ENCODE measurements at places on chromosomes 3 and 15.

DNA sequence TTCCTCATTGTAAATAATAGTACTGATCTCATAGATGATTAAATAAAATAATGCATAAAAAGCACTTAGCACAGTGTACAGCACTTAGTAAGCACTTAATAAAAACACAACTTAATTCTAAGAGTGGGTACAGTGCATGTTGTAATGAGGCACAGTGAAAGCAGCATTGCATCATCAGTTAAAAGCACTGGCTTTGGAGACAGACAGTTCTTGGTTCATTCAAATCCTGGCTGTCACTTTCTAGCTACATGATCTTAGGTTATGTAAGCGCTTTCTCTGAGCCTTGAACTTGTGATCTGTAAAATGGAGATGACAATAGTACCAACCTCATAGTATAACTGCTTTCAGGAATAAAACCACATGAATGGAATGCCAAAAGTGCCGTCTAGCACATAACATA is 151.5 kb downstream of the DPH6 start:
- DNase-seq, result no peak

- DNase-seq, result no peak
These were observed 23.5 kb upstream of the TRPM1 start for GRCh38 chr15:31125061-31125460.

- DNase-seq, result no peak
These were observed 89.0 kb downstream of the TMEM212 start for GRCh38 chr3:171932153-171932611.

- no peak for DNase-seq
These were observed 300.6 kb downstream of the MECOM start for GRCh38 chr3:169362868-169363267.

DNA sequence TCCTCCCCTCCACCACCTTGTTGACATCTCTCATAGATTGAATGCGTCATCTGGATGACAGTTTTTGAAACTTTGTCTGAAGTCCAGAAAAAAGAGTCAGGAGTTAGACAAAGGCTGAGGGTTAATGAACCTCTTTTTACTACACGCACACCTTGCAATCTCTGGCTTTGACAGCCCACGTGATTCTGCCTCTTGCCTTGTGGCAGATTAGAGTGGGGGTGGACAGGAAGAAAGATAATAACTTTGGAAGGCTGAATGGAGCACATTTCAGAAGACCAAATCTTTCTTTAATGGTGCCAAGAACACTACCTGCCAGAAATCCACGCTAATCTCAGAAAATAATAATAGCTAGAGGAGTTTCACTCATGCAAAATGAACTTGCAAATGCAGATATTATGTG is 327.9 kb upstream of the TRIM42 start:
- no peak for DNase-seq

GRCh38 chr3:111851511-111851954 is 7.5 kb upstream of the PHLDB2 start:
- DNase-seq, result peak; percentile 59

- no peak for DNase-seq
These were observed 349.3 kb downstream of the TIGIT start for GRCh38 chr3:114642951-114643741.

- DNase-seq, result no peak
These were observed 14.9 kb upstream of the MAGI1 start for GRCh38 chr3:66053550-66054094.

- no peak for DNase-seq
These were observed 4.1 kb upstream of the HEXA start for GRCh38 chr15:72379856-72380430.

DNA sequence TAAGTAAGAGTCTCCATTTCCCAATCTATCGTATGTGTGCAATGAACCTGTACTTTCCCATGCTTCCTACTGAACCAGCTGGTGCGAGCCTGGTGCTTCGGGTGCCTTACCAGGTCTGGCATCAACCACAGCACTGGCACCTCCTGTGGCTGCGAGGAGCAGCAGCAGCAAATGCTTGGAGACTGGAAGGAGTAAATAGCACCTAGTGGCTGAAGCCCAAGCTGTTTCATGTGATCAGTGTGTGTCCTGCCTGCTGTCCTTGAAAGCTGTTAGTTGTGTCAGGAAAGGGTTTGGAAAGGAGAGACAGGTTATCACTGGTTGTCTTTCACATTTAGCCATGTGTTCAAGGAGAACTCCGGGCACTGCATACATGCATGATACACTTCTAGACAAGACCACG is 31.8 kb downstream of the PCOLCE2 start:
- no peak for DNase-seq

DNA sequence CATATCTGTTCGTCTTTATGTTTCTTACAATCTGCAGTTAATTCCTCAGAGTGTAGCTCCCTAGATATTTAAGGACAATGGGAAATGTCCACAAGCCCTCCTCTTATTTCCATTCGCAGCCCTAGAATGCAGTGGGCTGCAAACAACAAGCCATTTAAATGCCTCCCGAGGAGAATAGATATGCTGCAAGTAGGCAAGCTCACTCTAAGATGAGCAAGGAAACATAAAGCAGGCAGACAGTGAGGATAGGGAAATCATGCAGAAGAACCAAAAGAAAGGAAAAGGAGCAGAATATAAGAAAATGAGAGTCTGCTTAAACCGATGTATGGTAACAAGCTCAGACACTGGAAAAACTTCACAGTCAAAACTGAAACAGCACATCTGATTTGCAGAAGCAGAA is 561.9 kb downstream of the GBE1 start:
- no peak for DNase-seq

- no peak for DNase-seq
These were observed 69.7 kb downstream of the CD47 start for GRCh38 chr3:108021131-108021530.

DNA sequence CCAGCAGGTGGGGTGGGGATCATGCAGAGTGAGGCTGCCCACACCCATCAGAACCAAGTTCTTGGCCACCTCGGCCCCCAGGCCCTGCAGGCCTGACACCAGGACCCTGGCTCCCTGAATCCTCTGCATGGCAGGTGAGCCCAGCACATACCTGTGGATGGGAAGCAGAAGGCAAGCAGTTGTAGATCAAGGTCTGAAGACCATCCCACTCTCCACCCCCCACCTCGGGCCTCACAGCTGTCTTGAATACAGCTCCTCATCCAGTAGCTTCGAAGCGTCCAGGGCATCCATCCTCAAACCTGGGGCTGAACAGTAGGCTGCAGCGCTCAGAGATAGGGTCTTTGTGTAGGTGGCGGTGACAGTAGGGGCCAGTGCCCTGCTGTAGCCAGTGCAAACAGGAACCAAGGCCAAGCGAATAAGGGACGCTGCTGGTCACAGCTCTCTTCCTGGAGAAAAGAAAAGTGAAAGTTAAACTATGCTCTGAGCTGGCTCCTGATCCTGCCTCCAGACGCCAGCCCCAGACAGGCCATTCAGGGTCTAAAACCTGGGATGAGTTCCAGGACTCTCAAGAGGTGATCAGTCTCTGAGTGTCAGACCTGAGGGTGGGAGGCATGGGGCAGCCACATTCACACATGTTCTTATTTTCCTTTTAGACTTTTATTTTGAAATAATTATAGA is at the start of gene UBA7:
TSS of gene UBA7 (minus strand) at position 457 of the 678 bp plus-strand sequence. CDS start at position 291, 166 bp downstream.
- DNase-seq, result peak; percentile 86

DNA sequence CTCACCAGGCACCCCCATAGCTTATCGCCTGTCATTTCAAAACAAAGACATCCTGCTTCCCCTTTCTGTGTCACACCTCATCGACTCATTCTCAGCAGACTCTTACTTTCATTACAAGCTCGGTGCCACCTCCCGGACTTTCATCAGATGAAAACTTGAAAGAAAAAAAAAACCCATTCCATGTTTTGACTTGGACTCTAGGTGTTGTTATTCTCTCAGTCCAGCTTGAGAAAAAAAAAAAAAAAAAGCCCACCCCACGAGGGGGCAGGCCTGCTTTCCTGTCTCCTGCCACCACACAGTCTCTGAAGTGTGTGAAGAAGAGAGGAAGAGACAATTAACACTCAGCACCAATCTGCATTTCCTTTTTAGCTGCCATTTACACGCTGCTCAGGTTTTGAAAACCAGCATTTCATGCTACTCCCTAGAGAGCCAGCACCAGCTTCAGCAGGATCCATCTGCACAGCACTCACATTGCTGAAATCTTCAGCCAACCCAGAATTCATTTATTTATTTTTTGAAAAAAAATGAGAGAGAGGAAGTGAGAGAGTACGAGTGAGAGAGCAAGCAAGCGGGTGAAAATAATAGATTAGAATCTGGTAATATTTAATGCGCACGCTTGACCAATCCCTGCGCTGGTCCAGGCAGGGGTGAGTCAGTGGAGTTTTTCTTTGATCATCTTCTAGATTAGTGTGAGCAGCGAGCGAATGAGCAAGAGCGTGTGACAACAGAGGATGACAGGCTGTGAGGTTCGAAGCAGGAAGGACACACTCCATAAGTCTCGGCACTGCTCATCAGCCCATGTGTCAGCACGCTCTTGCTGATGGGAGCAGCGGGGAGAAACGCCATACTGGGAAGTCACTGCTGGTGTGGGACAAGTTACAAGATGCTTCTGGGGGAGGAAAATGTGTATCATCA is 23.5 kb downstream of the ZNF80 start:
- peak; percentile 84 for DNase-seq

DNA sequence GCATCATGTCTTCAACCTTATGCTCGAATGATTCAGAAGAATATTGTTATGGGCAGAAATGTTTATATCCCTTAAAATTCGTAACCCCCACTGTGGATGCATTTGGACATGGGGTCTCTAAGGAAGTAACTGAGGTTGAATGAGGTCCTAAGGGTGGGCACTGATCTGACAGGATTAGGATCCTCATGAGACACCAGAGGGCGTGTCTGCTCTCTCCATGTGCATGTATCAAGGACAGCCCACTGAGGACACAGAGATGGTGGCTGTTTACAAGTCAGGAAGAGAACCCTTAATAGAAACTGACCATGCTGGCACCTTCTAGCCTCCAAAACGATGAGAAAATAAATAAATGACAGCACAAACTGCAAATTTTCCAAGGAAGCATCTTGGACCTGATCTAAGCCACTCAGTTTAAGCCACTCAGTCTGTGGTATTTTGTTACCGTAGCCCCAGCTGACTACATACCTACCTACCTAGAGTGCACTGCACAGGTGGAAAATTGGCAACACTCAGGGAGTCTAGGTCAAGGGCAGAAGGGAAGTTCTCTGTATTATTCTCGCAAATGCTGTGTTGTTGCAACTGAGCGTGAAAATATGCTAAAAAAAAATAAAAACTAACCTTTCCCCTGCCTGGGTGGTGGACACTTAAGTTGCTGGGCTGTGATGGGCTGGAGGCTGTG is 126.6 kb downstream of the TJP1 start:
- no peak for DNase-seq
